ENCODE measurements at places on chromosomes 4 and X. TPM values are rescaled to one million over a fixed set of nuclear protein-coding genes. Genes with fewer than 3 reads are reported as not detected.

DNA sequence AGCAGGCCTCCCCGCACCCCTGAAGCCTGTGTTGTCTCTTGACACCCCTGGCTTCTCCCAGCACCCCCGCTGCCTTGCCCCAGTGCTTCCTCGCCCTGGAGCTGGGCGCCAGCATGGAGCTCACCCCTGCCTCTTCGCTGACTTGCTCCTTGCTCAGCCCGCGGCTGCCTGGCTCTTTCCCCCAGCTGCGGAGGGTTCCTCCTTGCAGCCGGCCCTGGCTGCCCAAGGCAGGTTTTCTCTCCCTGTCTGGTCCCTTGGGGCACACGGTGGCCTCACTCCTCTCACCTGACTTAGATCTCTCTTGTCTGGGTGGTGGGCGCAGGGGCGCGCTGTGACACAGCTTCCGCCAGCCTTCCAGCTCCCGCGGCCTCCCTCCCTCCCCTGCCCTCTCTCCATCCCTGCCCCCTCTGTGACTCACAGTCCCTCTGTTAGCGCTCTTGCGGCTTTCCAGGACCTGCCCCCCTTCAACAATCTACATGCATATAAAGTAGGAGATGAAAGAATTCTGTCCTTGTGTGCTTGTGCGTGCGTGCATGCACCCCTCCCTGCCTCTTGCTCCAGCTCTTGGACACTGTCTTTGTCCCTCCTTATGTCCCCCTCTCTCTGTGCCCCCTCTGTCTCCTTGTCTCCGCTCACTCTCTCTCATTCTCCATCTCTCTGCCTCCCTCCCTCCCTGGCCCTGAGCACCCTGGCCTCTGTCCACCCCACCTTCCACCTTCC, 2.2 kb downstream of the PLXNB3 start:
- peaks cover 17% of the 10 kb centered on the region for H3K4me1 ChIP-seq
- H3K27me3 ChIP-seq, result peaks cover 9% of the 10 kb centered on the region
- DNase-seq, result no peak
- H3K27ac ChIP-seq, result no peak overlapping the region
- H3K4me3 ChIP-seq, result peak overlapping the region; percentile 60

DNA sequence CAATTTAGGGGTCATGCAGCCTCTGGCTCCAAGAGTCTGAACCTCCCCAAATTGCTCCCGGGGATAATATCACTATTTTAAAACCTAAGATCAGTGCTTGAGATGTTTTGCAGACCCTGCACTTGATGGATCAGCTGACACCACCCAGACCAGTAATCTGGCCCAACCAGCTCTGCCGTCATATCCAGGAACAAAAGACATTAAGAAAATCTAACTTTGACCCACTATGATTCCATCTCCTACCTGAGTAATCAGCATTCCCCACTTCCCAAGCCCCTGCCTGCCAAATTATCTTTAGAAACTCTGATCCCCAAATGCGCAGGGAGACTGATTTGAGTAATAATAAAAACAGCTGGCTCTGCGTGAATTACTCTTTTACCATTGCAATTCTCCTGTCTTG, 34.4 kb upstream of the CCNG2 start:
- H3K27ac ChIP-seq, result no peak overlapping the region
- no peaks in the 10 kb centered on the region for H3K27me3 ChIP-seq
- no peak for DNase-seq
- no peak overlapping the region for H3K4me3 ChIP-seq
- H3K4me1 ChIP-seq, result no peaks in the 10 kb centered on the region
- no peaks in the 10 kb centered on the region for H3K36me3 ChIP-seq

GRCh38 chr4:24881508-24882196, 31.2 kb downstream of the CCDC149 start:
- no peaks in the 10 kb centered on the region for H3K4me1 ChIP-seq
- H3K36me3 ChIP-seq, result no peaks in the 10 kb centered on the region
- H3K27ac ChIP-seq, result no peak overlapping the region
- no peak overlapping the region for H3K4me3 ChIP-seq
- DNase-seq, result no peak

Gene NDST4
- total RNA-seq, result not detected

DNA sequence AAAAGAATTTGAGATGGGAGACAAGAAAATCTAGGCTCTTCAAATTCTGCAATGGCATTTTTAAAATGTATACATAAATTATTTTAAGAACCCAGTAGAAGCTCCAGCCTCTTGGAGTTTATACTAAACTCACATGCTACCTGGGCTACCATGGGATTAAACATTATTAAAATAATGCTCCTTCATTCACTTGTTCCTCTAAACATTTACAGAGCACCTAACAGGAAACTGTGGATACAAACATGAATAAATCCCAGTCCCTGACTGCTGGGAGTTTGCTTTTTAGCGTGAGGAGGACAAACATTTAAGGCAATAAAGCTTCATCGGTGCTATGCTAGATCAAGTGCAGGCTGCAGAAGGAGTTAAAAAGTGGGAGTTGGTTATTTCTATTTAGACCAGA, 5.4 kb upstream of the SPP1 start:
- peaks cover 34% of the 10 kb centered on the region for H3K27me3 ChIP-seq
- H3K36me3 ChIP-seq, result no peaks in the 10 kb centered on the region
- no peak for DNase-seq
- peaks cover 8% of the 10 kb centered on the region for H3K4me1 ChIP-seq
- H3K27ac ChIP-seq, result no peak overlapping the region

DNA sequence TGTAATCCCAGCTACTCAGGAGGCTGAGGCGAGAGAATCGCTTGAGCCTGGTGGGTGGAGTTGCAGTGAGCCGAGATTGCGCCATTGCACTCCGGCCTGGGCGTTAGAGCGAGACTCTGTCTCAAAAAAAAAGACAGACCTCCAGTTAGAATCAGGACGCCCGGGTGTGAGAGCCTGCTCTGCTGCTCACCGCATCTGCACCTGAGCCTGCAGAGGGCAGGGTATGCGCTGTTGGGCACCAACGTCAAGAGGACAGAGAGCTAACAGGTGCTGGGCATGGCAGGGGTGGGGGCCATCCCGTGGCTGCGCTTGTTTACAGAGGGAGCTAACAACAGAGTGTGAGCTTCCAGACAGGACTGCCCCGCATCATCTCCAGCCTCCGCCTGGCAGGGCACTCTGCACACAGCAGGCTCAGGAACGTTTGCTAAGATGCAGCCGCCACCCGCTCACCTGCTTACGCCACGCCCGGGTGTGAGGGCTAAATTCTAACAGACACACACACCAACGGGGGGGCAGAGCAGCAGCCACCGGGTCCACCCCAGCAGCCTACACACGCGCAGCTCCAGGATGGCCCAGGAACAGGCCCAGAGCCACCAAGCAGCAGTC, 50.0 kb upstream of the CPLX1 start:
- DNase-seq, result no peak
- peaks cover 4% of the 10 kb centered on the region for H3K36me3 ChIP-seq
- no peak overlapping the region for H3K27ac ChIP-seq
- H3K4me1 ChIP-seq, result peaks cover 29% of the 10 kb centered on the region

DNA sequence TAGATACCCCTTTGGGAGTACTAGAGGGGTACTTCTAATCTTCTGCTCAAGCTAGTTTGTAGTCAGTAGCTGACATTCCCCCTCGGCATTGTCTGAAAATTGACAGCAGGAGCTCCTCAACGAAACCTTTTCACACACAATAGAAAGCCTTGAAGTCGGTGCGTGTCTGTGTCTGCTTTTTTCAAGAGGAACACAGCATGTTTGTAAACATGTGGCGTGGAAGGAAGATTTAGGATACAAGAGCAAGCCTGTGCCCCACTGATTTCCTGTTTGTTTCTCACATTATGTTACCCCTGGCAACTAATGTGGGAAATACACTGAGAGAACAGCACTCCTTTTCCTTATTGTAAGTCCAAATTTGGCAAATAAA, 252.6 kb downstream of the ANKRD50 start:
- no peak overlapping the region for H3K27ac ChIP-seq
- H3K4me3 ChIP-seq, result no peak overlapping the region
- H3K36me3 ChIP-seq, result no peaks in the 10 kb centered on the region
- H3K27me3 ChIP-seq, result no peaks in the 10 kb centered on the region
- no peaks in the 10 kb centered on the region for H3K4me1 ChIP-seq
- DNase-seq, result no peak

Gene HDAC8
- total RNA-seq, result 23.5 TPM

Measured in activated T-cell treated with anti-CD3 and anti-CD28 coated beads, Interleukin-2, amount 50 U/mL, for 72 hours (primary cell).